ENCODE measurements at places on chromosomes 1 and 21.

DNA sequence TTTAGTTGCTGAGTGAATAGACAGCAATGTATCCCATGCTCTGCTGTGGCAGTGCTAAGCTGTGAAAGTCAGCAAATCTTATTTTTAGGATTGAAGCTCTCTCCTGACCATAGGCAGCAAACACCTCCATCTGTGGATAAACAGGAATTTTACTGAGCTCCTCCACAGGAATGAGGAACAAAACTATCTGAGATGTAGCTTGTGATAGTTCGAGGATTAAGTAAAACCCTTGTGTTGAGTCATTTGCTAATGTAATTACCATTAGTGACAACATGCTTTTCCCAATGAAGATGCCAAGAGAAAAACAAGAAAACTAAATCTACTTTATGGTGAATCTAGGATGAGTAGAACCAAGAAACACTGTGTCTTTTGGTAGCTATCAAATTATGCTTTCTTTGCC lies 122.7 kb downstream of the CLEC20A start:
- DNase-seq = no peak

DNA sequence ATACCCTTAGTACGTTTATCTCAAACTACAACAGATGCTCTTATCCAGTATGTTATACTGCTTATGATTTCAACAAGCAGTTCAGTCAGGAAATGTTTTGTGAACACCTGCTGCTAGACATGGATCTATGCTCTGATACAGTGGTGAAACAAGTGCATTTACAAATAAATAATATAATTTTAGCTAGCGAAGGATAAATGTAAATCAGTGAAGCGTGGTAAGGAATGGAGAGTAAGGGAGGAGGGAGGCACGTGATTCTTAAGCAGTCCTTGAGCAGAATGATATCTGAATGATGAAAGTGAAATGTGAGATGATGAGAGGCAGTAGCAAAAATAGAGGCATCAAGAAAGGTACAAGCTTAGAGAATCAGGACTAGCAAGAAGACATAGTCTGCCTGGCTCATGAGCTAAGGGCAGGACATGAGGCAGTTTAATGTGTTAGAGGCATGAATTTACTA lies 6.3 kb downstream of the TSNAX start:
- no peak for DNase-seq

DNA sequence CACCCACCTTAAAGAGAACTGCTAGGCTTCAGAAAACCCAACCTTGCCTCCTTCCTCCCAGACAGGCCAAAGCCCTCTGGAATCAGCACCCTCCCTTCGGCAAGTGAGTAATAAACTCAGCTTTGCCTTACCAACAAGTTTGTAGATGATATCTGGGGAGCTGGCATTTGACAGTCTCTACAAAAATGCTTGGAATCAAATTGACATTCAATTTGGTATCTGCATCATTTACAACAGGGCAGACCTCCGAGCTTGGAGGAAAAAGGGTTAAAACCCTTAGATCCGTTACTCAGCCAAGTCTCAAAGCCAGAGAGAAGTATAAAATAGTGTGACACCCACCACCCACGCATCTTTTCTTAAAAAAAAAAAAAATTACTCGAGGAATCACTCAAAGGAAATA lies 149.3 kb upstream of the EDN2 start:
- DNase-seq = no peak

- no peak for DNase-seq
Observed at GRCh38 chr1:47194311-47194710, 4.5 kb upstream of the PDZK1IP1 start.

GRCh38 chr1:200108659-200109058 lies 81.1 kb downstream of the NR5A2 start:
- DNase-seq = no peak

GRCh38 chr1:117782056-117782455 lies 147.4 kb downstream of the GDAP2 start:
- DNase-seq = no peak

GRCh38 chr1:74729741-74730478 lies 2.9 kb downstream of the CRYZ start:
- DNase-seq = no peak

DNA sequence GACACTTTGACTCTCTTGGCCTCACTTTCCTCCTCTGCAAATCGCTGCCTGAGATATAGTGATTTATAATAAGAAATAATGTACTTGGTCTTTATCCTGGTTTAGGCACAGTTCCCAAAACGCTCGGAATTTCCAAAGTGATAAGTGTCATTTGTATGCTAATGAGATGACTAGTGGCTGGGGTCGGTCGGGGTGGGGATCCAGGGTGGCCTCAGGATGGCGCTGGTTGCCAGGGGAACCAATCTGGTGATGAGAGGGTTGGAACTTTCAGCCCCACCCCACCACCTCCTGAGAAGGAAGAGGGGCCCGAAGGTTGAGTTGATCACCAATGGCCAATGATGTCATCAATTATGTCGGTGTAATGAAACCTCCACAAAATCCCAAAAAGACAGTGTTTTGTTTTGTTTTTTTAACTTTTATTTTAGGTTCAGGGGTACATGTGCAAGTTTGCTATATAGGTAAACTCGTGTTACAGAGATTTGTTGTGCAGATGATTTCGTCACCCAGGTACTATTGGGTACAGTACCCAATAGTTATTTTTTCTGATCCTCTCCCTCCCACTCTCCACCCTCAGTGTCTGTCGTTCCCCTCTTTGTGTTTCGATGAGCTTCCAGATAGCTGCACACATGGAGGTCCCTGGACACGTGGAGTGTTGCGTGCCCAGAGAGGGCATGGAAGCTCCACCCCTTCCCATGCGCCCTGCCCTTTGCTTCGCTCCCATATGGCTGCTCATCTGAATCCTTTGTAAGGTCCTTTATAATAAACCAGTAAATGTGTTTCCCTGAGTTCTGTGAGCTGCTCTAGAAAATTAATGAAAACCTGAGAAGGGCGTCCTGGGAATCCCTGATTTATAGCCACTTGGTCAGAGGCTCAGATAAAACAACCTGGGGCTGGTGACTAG lies 97.2 kb downstream of the KCNN3 start:
- no peak for DNase-seq

DNA sequence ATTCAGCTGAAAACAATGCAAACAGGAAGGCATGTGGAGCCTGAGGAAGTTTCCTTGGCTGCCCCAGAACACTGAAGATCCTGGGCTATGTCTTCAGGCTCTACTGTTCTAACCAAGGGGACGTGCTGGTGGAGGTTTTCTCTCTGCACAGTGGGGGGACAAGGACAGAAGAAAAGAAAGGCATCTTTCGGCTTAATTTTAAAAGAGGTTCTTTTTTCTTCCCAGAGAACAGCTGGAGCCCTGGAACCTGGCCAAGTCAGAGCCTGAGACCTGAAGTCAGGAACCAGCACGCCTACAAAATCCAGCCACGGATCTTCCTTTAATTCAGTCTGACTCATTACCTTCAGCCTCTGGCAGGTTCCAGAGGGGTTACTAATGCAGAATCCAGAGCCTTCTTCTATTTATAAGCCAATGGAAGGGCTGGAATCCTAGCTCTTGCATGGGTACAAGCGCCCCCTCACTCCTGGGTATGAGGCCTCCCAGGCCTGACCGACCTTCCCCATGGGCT lies 19.8 kb downstream of the CTNNBIP1 start:
- peak; percentile 67 for DNase-seq

GRCh38 chr1:59815892-59816291 lies 1.1 kb downstream of the HOOK1 start:
- no peak for DNase-seq

DNA sequence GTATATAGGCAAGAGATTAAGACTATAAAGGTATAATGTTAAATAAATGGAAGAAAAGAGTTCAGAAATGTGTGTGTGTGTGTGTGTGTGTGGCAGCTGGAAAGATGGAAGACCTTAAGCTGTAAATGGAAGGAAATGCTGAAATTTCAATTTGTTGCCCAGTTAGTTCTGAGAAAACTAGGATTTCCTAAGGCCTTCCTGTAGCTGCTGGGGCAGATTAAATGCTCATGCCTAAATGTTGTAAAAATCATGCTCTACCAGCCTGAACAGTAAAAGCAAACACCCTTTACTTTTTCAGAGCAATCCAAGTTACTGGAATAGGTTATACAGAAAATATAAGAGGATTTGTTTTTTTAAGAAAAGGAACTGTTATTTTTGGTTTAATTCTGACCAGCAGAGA lies 8.3 kb downstream of the ADCY10 start:
- DNase-seq = no peak

GRCh38 chr1:26598890-26599289 lies 69.3 kb downstream of the RPS6KA1 start:
- no peak for DNase-seq

- no peak for DNase-seq
Observed at GRCh38 chr1:27045973-27046558, 33.4 kb upstream of the TENT5B start.

GRCh38 chr1:204380293-204380831 lies 20.6 kb upstream of the PLEKHA6 start:
- no peak for DNase-seq

DNA sequence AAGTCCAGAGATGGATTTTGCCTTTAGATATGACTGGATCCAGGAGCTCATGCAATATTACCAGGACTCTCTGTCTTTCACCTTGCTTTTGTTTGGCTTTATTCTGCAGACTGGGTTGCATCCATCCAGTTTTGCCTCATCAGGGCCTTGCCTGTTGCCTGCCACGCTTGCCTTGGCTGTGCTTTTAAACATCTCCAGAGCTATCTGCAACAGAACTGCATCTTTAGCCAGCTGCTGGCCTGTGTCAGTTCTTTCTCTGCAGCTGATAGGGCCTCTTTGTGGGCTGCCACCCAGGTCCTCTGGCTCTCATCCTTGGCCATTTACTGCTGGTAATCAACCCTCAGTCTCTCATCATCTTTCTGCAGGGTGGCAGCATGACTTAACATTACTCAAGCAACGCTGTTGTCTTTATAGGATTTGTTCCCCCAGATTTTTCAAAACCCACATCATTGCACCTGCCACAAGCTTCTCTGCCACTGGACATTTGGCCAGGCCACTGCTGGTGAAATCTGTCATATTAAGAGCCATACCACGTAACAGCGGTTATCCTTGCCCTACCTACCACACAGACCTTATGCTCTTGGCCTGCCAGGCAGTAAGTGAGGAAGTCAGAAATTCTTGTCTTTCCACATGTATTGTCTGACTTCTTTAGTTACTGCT lies 24.4 kb upstream of the HUNK start:
- no peak for DNase-seq

DNA sequence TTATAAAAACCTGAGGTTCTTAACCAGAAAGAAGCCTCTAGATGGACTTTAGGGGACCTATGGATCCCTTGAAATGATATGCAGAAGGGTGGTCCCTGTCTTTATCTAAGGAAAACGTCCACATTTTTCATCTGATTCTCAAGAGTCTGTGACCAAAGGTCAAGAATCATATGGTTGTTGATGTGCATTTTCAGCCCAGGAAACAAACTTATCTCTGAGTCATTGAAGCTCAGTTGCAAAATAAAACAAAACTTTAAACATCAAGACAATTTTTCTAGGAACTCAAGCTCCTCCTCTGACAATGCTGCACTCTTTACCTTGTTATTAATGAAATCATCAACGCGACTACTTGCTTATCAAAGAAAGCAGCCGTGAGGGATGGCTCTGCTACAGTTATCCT lies 83.3 kb downstream of the TIAM1 start:
- DNase-seq = no peak

- DNase-seq = no peak
Observed at GRCh38 chr21:39721885-39722284, 23.1 kb upstream of the IGSF5 start.

GRCh38 chr21:32861866-32862265 lies 90.3 kb upstream of the PAXBP1 start:
- peak; percentile 27 for DNase-seq

GRCh38 chr1:179761846-179762640 lies 19.0 kb downstream of the FAM163A start:
- no peak for DNase-seq

DNA sequence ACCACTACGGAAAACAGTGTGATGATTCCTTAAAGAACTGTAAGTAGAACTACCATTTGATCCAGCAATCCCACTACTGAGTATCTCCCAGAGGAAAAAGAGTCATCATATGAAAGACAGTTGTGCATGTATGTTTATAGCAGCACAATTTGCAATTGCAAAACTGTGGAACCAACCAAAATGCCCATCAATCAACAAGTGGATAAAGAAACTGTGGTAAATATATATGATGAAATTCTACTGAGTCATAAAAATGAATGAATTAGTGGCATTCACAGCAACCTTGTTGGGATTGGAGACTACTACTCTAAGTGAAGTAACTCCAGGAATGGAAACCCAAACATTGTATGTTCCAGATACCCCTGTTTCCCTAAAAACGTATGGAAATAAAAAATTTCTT lies 337.0 kb upstream of the PTBP2 start:
- no peak for DNase-seq

- no peak for DNase-seq
Observed at GRCh38 chr1:43275826-43276620, 6.2 kb downstream of the TMEM125 start.

- DNase-seq = no peak
Observed at GRCh38 chr1:207418351-207418750, 35.8 kb upstream of the CR2 start.

DNA sequence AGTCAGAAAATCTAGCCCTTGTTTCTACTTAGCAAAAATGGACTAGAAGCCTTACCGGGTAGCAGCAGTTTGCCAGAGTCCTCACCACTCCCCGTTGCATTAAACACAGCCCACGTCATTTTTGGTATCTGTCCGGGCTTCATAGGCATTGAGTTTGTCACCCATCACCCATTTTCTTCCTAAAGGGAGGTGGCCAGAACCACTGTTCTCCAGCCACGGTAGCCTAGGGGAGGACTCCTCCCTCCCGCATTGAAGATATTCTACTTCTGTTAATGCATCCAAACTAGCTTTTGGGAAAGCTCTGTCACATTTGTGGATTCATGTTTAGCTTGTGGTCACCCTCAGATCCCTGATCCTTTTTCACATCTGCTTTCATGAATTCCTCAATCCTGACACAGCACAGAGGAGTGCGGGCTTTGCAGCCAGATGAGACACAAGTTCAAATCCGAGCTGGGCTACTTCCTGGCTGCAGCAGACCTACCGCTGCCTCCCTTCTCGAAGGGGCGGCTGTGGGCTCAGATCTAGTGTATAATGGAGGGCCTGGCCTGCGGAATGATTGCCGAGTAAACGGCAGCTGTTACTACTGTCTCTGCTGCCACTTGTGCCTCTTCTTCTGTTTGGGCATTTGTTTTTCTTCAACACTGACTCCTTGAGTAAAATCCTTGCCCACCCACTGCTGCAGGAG lies 63.2 kb upstream of the EFHD2 start:
- no peak for DNase-seq

GRCh38 chr1:19797827-19798226 lies 1.9 kb downstream of the TMCO4 start:
- DNase-seq = no peak

GRCh38 chr1:220235462-220235861 lies 36.8 kb downstream of the RAB3GAP2 start:
- no peak for DNase-seq

DNA sequence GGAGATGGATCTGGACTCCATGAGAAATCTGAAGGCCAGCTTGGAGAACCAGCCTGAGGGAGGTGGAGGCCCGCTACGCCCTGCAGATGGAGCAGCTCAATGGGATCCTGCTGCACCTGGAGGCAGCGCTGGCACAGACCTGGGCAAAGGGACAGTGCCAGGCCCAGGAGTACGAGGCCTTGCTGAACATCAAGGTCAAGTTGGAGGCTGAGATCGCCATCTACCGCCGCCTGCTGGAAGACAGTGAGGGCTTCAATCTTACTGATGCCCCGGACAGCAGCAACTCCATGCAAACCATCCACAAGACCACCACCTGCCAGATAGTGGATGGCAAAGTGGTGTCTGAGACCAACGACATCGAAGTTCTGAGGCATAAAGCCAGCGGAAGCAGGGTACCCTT lies 601.5 kb upstream of the ZP4 start:
- DNase-seq = no peak

All from AG09309 (cell line).